ENCODE measurements at places on chromosomes 4 and X.

- DNase-seq, result no peak
Measured at GRCh38 chr4:172785613-172786012, 383.0 kb upstream of the GALNT7 start.

DNA sequence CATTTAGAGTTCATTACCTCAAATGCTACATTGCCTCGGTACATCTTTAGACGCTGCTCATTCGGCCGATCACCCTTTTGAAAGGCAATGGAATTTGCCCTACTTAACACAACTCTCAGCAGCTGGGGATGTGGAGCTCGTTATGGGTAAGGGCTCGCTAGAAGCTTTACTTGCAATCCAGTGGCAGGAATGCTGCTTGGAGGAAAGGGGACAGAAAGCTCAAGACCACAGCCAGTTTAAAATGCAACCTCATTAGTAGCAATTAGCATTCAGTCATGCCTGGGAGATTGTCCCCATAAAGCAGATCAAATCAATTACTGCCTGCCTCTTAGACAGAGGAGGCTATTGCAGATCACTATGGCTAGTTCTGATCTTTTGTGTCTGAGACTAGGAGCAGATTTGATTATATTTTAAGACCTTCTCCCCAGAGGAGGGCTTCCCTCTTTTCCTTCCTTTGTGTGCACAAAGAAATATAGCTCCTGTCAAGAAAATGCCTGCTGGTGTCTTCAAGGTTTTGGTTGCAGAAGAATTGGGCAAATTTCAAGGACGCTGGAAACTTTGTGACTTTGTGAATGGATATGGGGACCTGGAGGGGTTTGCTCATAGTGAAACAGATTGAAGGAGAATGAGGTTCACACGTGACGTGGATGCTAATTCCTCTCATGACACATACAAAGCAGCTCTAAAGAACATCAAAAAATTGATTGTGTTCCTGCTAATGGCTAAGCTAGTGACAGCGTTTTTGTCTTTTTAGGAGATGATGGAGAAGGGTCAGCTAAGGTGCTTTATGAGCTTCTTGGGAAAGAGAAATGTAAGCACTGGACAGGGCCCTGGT lies 237.5 kb upstream of the GLRA2 start:
- DNase-seq, result no peak

- DNase-seq, result no peak
Measured at GRCh38 chrX:136656361-136656964, 8.5 kb downstream of the CD40LG start.

DNA sequence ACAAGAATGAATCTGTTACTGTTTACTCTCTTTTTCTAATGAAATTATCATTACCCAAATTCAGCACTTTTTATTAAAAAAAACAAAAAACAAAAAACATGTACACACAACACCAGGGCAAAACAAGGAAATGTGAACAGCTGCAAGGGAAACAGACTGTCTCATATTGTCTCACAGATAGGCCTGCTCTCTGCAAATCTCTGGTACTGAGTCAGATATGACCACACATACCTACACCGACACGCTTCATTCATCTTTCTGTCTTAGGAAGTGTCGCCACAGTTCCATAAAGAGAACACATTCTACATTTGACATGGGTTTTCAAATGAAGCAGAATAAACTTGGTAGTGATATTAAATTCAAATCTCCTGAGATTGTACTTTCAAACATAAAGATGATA lies 92.2 kb upstream of the GPR34 start:
- DNase-seq, result no peak

GRCh38 chr4:77012726-77013125 lies 63.1 kb downstream of the CCNI start:
- no peak for DNase-seq

GRCh38 chr4:19358015-19358414 lies 893.7 kb upstream of the SLIT2 start:
- no peak for DNase-seq

DNA sequence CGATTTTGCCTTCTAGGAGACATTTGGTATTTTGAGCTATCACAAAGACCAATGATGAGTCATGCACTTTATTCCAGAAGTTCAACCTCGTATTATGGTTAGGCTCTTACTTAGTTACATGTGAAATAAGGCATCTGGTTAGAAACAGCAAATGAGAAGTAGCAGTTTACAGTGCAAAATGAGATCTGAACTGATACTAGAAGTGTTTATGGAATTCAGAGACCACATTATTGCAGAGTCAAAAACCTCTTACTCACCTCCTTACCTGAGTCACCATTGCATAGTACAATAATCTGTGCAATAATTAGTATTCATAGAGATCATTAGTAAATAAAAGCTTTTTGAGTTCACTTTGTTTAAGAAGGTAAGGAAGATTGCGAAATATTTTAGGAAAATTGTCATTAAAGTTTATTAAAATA lies 38.7 kb downstream of the SEC24B start:
- DNase-seq, result no peak

GRCh38 chr4:11230866-11231265 lies 197.8 kb downstream of the HS3ST1 start:
- DNase-seq, result no peak

DNA sequence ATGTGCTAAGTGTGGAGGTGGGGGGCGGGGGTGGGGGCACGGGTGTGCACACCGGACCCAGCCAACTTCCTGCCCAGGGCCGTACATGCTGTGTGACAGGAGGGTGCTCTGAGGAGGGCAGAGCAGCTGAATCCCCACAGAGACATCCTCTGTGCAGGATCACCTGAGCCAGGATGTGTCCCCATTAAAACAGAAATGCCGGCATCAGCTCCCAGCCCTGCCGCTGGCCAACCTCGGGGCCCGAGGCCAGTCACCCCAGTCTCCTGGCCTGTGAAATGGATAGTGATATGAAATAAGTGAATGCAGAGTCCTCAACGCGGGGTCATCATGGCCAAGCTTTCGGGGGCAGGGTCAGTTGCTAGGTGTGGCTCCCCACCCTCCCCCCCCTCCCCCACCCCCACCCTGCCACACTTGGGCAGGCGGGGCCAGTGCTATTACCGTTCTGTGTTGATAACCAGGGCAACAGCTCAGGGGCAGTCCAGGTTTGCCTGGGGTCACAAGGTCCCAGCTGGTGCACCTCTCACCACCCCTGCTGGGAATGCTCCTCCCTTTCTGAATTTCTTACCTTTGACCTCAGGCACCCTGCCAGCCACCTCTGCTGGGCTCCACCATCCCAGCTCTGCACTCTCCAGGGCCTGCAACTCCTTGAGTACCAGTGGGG lies 227.2 kb upstream of the PSAPL1 start:
- DNase-seq, result no peak

- no peak for DNase-seq
Measured at GRCh38 chr4:180394312-180394711, 1848.9 kb upstream of the TENM3 start.

DNA sequence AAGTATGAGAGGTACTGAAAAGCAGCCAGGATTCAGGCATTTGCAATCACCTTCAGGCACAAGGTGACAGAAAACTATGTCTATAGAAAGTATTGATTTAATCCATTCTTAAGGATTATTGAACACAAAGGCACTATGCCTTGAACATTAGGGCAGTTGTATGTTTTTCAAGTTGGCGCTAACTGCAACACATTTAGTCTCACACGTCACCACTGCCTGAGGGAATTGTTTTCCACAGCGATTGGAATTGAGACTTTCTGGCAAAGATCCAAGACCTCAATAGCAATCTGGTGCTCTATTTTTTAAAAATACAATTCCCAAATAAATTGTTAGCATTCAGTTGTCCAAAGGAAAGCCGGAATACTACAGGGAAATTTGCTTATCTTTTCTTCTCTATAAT lies 52.7 kb upstream of the FTHL17 start:
- DNase-seq, result no peak

- DNase-seq, result no peak
Measured at GRCh38 chr4:186851291-186852072, 127.8 kb upstream of the FAT1 start.

- no peak for DNase-seq
Measured at GRCh38 chr4:73086095-73086868, 16.8 kb upstream of the COX18 start.

- no peak for DNase-seq
Measured at GRCh38 chr4:123055943-123056342, 133.5 kb upstream of the NUDT6 start.

- DNase-seq, result no peak
Measured at GRCh38 chr4:24775032-24775605, 20.3 kb upstream of the SOD3 start.

DNA sequence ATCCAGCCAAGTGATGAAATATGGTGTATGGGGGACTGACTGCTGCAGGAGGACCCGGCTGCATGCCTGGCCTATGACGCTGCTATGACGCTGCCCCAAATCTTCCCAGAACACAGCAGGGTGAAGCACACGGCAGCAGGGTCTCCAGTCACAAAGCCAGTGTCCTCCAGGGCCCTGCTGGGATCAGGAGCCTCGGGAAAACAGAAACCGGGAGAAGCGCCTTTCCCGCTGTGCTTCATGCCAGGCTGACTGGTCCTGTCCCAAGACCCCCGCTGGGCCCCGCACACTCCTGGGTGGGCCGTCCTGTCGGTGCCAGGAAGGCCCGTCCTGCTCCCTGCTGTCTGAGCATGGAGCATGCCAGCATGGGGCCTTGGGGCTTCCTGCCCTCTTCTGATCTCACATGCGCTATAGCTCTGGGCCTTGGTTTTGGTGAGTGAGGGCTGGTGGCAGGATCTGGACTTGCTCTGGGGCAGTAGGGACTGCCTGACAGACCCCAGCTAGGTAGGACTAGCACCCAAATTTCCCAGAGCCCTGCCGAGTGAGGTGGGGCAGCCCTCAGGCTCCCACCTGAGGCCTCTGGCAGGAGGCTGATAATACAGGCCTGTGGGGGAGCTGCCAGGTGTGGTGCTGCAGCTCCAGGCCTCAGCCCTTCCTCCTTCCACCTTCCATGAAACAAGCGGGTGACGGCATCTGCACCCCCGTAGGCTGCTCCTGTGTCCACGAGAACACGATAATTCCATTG lies 64.0 kb downstream of the ACOX3 start:
- DNase-seq, result no peak

DNA sequence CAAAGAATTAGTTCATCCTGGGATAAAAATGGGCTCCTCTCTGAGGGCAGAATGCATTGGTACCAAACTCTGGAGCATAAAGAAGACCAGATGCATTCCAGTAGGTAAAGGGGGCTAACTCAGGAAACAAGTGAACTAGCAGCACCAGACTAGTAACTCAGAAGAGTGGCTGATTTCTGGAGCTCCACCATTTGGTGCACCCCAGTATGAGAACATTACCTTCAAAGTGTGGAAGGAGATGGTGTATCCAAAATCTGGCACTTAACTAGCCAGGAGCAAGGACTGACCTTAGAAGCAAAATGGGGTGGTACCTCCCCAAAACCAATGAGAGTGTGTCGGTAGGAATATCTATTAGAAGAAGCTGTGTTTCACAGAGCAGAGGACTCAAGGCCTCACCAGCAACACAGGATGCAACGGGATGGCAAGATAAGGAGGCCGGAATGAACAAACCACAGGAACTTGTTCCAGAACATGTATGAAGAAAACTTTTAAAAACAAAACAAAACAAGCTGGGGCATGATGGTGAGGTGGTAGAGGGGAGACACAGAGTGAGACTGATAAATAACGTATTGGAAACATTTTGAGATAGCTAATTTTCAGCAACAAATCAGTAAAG lies 142.3 kb downstream of the INPP4B start:
- no peak for DNase-seq

- DNase-seq, result no peak
Measured at GRCh38 chr4:140884431-140885058, 128.4 kb upstream of the TBC1D9 start.

DNA sequence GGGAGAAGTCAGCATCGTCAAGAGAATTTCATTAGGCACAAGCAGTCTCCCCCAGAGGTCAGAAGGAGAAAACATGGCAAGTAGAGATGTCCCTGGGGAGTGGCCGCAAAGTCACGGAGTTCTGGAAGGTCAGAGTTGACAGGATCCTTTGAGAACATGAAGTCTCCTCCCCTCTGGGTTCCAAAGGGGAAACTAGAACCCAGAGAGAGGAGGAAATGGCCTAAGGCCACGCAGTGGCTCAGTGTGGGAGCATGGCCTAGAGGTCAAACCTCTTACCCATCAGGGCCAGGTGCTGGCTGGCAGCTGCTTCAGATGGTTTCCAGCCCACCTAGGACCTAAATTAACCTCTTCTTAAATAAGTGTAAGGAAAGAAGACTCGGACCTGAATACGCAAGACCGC lies 884 bp downstream of the IDH3G start:
- DNase-seq, result no peak

DNA sequence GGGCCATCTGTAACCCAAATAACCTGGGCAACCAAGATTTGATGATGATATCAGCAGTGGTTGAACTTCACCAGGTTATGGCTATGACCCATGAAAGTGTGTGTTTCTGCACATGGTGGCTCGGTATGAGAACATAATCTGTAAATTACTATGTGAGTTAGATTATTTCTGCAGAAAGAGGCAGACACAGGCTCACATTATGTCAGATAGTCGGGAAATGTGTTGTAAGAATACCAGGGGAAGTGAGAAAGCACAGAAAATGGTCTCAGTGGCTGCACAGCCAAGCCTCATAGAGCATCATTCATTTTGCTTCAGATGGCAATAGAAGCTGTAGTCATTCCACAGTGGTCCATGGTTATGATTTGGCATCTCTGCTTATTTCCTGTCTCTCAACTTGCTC lies 63.0 kb upstream of the RBPJ start:
- DNase-seq, result no peak

DNA sequence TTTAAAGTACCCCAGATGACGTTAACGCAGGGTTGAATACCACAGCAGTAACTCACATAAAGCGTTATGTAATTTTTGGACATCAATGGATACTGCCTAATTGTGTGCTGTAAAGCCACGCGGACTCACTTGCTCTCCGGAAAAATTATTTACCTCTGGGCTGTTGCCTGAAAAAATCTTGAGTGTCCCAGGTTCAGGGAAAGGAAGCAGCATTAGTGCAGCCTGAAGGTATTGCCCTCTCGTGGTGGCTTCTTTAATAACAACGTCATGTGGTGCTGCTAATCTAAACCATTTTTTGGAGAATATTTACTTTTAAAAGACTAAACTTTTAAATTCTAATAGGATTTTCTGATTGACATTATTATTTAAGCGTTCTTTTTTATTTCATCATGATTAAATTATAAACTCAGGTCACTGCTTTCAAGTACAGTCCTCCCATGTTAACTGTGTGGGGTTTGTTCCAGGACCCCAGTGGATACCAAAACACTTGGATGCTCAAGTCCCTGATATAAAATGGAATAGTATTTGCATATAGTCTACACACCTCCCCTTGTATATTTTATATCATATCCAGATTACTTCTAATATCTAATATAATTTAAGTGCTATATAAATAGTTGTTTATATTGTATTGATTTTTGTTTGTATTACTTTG lies 384.8 kb downstream of the FAM133A start:
- no peak for DNase-seq

- no peak for DNase-seq
Measured at GRCh38 chrX:347351-348117, 28.9 kb upstream of the GTPBP6 start.

- no peak for DNase-seq
Measured at GRCh38 chr4:1718095-1718850, 2.9 kb downstream of the TMEM129 start.
